ENCODE measurements at places on chromosomes 7 and 10. TPM values are rescaled to one million over a fixed set of nuclear protein-coding genes. Genes with fewer than 3 reads are reported as not detected.

DNA sequence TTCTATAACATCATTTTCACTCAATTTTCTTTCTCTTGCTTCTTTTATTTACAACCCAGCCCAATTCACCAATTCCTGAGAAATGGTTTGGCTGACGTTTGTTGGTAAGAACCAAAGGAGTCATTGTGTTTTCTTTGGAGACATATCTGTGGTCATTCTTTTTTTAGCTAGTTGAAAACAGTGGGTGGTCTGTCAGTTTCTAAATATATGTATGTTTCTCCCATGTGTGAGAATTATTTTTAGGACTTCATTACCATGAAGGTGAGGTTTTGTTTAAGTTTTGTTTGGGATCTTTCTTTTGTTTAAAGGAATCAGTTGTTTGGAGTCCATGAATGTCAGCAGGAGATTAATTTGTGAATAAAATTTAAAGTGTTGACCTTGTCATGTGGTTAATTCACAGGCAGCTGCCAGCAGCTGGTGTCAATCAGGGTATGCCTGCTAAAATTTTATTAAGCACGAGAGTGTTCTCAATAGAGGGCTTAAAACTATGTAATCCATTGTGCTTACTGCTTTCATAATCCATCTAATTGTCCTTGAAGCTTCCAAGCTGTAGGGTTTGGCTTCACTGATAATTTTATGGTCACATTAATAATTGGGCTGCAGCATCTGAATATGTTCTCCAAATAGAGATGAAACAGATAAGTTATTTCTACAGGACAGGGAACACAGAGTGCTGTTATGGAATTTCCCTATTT is 38.7 kb downstream of the INSYN2A start:
- no peak for DNase-seq

DNA sequence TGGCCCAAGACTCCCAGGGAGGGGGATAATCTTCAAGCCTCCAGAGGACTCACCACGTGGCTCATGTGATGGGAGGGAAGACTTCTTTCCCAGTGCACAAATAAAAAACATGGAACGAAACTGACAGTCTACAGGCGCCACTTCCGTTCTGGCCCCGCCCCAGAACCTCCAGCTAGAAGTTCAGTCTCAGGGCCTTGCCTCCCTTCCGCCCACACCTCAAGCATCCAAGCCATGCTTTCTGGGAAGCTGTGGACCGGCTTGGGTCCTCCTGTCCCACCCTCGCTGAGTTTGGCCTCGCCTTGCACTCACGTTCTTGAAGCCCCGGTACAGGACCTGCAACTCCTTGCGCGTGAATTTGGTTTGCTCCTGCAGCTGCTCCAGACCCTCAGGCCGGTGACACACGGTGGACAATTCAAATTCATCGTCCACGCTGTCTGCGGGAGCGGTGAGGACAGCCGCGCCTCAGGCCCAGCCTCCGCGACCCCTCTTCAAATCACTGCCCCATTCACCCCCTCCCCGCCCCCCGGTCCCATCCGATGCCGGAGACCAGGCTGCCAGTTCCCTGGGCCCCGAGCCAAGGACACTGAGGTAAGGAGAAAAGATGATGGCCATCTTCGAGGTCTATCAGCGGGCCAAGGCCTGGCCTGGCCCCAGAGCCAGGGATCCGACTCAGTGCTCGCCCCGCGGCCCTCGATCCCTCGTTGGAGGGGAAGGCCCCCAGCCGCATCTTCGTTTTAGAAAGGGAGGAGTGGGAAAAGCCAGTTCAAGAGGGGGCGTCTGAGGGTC is 10.7 kb upstream of the OGA start:
- no peak for DNase-seq

TMEM196 gene
- not detected for total RNA-seq

CRTAC1 gene
- total RNA-seq, result not detected

FAM180A gene
- total RNA-seq, result not detected

- no peak for DNase-seq
Measured at GRCh38 chr7:148500978-148501377, 89.6 kb upstream of the C7orf33 start.

GRCh38 chr10:103451091-103451813 is 918 bp downstream of the CALHM2 start:
- DNase-seq, result peak; percentile 71

DNA sequence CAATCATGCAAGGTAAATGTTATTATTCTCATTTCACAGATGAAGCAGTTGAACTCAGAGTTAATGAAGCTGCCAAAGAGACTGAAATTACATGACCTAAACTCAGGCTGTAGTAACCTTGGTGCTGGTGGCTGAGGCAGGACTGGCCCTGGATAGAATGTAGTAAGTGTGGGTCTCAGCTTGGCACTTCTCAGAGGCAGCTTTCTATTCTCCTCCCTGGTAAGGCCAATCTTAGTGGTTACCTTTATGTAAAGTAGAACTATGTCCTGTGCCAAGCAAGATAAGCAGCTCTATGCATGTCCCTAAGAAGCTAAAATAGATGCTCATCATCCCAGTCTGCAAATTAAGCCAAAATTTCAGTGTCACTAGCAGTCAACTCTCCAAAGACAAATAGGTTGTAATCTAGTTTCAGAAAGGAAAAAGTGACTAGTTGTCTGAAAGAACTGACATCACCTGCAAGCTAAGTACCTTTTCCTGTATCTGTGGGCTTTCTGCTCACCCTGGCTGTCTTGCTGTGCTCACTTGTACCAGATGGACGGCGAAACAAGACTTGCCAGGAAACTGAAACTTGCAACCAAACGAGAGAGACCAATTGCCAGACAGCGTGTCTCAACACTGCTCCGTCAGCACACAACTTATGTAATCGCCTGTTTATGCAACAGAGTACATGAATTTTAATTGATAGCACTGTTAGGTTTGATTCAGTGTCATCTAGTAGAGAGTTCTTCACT is 43.7 kb downstream of the CH25H start:
- peak; percentile 76 for DNase-seq

- no peak for DNase-seq
Measured at GRCh38 chr10:16822726-16823360, 5.6 kb upstream of the RSU1 start.

DNA sequence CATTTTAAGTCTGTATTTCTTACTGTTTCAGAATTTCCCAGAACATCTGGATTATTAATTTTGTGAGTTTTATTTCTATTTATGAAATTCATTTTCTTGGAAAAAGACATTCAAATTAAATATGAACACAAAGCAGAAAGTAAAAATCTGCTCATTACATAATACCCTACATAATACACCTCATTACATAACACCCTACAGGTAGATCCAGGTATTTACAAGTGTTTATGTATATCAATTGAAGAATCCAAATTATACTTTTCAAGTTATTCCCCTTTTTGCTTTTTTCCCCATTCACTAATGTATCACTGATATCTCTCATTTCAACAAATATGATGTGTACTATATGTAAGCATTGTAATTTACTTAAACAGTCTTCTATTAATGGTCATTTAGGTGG is 129.1 kb downstream of the USP6NL start:
- no peak for DNase-seq

DNA sequence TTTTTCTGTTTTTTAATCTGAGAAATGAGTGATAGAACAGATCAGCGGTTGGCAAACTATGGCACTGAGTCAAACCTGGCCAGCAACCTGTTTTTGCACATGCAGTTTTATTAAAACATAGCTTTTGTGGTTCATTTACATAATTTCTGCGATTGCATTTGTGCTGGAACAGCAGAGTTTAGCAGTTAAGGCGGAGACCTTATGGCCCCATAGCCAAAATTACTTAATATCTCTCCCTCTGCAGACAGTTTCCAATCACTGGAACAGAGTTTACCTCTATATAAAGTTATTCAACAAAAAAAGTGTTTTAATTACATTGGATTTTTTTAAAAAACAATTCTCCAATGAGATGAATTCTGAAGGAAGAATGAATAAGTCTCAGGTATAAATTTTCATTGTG is 212.1 kb downstream of the DGKB start:
- DNase-seq, result no peak

GRCh38 chr7:25358926-25359325 is 130.6 kb upstream of the NPVF start:
- no peak for DNase-seq

TMEM120A gene
- total RNA-seq, result 24.2 TPM

DNA sequence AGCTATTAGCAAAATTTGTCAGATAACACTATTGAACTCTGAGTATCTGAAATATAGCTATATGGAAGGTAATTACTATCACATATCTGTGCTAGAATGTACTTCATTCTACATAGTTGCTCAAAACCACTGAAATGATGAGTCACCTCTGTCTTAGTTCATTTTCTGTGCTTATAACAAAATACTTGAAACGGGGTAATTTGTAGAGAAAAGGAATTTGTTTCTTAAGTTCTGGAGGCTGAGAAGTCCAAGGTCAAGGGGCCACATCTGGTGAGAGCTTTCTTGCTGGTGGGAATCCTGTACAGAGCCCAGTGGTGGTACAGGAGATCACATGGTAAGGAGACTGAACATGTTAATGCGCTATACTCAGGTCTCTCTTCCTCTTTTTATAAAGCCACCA is 41.9 kb upstream of the TNKS2 start:
- DNase-seq, result no peak

NPS gene
- total RNA-seq, result not detected

SAMD9L gene
- total RNA-seq, result 19.8 TPM

FAM237B gene
- total RNA-seq, result not detected

DNA sequence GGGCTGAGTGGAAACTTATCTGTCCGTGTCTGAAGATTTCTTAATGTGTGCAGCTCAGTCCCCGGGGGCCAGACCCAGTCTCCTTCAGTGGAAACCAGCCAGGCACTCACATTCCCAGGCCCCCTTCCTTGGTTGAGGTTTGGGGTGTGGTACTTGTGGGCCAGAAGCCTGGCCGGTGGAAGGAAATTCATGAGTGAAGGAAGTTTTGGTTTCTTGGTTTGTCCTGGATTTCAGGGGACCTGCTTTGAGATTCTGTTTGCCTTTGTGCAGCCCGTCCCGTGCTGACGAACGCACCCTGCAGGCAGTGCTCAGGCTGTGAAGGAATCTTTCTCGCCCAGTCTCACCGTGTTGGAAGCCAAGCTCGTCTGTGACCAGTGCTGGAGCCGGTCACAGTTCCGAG is 2.9 kb downstream of the INPP5A start:
- no peak for DNase-seq

DNA sequence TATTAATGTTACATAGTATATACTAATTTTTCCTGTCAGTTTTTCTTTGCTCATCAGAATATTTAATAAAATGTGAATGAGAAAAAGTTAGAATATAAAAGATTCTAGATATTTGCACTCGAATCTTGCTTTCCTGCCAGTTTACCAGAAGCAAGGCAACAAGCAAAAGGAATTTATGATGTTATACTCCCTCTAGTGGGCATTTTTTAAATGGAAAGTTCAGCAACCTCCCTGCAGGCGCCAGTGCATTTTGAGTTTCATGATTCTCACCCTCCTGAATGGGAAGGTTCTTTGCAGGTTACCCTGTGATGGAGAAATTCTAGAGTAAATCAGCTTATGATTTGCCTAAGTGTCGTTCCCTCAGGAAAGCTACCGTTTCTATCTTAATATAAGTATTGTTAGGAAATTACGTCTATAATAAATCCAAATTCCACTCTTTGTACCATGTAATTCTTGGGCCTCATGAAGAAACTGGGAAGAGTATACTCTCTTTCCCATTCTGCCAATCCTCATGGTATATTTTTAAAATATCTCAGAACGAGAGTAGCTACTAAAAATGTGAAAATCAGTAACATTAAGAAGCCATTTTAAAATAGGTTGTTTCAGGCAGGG is 350.0 kb downstream of the CRPPA start:
- DNase-seq, result peak; percentile 14

DNA sequence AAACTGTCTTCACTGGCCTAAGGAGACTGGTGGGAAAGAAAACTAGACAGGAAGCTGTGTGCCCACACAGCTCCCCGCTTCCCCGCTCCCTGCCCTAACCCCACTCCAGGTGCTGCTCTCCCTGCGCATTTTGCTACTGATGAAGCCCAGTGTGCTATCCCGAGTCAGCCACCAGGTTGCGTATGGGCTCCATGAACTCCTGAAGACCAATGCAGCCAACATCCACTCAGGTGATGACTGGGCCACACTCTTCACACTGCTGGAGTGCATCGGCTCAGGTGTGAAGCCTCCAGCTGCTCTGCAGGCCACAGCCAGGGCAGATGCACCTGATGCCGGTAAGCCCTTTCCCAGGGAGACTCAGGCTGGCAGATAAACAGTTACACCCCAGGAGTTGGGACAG is 20.3 kb upstream of the NFKB2 start:
- DNase-seq, result no peak

DNA sequence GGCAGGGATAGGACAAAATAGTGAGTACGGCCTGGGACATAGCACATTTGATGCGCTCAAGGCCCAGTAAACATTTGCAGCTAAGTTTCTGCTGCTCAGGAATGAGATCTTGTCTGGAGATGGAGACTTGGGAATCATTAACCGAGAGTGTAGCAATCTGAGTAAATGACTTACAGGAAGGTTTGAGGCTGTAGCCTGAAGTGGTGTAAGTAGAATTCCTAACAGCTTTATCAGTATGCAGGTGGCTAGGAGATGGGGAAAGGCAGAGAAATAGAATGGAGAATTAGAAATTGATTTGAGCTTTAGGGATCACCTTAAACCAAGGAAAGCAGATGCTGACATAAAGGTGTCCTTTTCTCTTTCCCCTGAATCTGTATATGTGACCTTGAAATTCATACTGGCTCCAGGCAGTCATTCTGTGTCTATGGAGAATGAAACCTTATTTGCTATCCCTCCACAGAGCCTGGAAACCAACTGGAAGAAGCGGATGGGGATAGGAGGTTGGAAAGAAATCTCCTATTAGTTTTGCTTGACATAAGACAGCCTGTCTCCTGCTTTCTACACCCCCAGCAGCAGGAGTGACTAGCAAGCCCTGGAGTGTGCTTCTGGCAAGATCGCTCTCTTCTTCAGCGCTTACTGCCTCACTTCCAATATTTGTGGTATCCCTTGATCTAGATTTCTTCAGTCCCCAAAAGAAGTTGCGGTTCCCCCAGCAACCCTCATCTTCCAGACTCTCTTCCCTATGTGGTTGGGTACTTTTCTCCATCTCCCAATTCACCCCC is 6.4 kb upstream of the PON2 start:
- DNase-seq, result no peak

GRCh38 chr7:79593866-79594301 is 140.4 kb upstream of the MAGI2 start:
- DNase-seq, result no peak

- no peak for DNase-seq
Measured at GRCh38 chr7:119720541-119720940, 552.4 kb upstream of the KCND2 start.

ZNF862 gene
- total RNA-seq, result 21.4 TPM

DNA sequence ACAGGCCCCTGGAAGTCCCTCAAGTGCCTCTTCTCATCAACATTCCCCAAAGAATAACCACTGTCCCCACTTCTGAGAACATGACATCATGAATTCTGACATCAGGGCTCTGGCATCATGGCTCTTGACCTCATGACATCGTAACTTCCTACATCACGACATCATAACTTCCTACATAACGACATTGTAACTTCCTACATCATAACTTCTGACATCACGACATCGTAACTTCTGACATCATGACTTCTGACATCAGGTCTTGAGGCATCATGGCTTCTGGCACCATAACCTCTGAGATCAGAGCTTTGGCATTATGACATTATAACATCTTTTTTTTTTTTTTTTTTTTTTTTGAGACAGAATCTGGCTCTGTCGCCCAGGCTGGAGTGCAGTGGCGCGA is 66.7 kb upstream of the FAM20C start:
- DNase-seq, result no peak

CTNNA3 gene
- not detected for total RNA-seq

GRCh38 chr7:140041659-140042385 is 20.9 kb downstream of the PARP12 start:
- no peak for DNase-seq

Data from activated CD4-positive, alpha-beta memory T cell treated with anti-CD3 and anti-CD28 coated beads for 36 hours (primary cell).